C1 segment of cervical spinal cord (tissue), 14 donors: ENCODE measurements at places on chromosomes 5 and 9.

DNA sequence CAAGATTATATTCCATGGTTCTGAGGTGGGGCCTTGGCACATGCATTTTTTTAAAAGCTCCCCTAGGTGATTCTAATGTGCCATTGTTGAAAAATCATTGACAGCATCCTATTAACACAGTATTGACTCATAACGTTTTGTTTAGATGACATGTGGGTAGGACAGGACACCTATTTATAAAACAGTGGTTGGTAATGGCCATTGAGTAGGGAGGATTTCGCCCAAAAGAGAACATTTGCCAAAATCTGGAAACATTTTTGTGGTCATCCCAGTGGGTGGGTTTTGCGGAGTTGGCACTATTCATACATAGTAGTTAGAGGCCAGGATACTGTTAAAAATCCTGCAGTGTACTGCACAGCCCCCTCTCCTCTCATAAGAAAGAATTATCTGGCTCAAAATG lies 6.4 kb upstream of the CHD1 start:
- DNase-seq: no peak

GRCh38 chr5:96780626-96781025 lies 27.1 kb downstream of the ERAP1 start:
- DNase-seq: no peak

GRCh38 chr5:79886925-79887655 lies 104.0 kb downstream of the MTX3 start:
- no peak for DNase-seq

- no peak for DNase-seq
These were observed 17.5 kb downstream of the ANKRD33B start for GRCh38 chr5:10581424-10581748.

DNA sequence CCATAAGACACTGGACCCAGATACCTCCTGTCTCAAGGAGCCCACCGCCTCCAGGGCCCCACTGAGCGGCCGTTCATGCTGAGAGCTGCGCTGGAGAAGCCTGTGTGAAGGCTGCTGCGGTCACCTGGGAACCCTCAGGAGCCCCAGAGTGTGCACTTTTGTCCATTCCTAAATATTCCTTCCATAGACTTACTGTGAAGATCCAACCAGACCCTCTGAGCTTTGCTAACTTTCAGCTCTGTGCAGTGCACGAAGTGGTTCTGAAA lies 119.5 kb downstream of the COL23A1 start:
- no peak for DNase-seq

GRCh38 chr5:179720222-179720621 lies 12.4 kb upstream of the MAML1 start:
- no peak for DNase-seq

GRCh38 chr5:9533096-9533495 lies 12.8 kb downstream of the SEMA5A start:
- no peak for DNase-seq

GRCh38 chr5:1668141-1668721 lies 131.4 kb downstream of the MRPL36 start:
- no peak for DNase-seq

DNA sequence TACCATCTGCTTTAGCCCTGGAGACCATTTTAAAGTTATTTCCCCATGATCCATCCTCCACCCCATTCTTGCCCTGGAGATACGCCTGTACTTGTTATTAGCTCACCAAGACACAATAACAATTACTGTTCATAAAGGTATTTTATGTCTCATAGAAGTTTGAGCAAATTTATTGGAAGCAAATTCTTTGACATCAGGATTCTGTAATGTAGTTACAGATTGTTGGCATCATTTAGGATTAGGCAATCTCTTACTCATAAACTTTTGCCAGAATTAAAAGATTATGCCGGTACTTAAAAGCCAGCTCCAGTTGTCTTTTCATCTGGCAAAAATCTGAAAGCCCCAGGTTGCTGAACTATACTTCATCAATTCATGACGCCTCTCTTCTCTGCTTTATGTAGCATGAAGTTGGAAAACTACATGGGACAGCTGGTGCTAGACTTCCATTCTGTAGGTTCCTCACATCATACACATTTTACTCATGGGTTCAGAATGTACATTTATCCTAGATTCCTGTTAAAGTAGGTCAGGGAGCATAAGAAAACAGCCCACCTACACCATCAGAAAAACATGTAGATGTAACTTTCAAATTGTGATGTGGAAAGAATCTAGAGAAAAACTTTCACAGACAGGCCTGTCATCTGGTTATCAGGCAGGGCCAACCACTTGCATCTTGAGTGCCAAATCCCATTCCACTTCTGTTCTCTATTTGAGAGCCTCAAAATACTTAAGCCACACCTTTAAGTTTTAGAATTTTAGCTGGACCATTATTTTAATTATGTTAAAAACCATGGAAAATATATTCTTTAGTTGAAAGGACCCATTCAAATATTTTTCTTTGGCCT lies 14.0 kb downstream of the ATP10B start:
- DNase-seq: no peak

DNA sequence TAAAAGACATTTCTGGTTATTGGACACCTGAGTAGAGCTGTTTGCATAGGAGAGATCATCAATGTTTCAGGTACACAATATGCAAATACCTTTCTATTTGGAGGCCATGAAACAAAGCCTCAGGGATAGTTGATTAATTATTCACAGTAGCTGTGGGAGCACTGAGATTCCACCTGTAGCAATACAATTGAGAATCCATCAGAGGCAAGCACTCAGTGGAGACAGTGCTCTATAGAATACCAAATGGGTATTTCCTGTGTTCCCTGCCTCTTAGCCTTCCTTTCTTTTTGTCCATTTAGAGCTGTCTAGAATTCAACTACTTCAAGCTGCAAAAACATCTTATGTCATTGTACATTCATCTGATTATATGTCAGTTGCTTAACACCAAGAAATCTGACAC lies 1754.0 kb upstream of the ACO1 start:
- no peak for DNase-seq

DNA sequence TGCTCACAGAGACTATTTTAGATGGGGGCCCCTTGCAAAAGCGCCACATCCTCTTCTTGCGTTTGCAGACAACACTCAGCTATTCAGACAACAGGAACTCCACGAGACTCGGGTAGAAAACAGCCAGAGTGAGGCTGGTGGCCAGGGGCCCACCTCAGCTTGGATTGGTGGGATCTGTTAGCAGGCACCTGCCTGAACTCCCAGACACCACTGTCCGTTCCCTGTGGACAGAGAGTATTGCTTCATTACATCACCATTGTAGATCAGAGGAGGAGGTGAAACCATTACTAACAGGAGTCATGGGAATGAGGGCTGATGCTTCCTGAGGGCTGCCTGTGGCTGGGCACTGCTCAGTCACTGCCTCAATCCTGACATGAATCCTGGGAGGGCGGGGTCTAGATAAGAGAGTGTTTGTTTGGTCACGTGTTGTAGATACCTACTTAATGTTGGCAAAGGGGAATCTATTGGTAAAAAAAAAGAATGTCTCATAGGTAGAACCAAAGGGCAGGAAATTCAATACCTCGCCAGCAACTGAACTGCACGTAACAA lies 4.4 kb upstream of the RAPGEF1 start:
- DNase-seq: no peak

DNA sequence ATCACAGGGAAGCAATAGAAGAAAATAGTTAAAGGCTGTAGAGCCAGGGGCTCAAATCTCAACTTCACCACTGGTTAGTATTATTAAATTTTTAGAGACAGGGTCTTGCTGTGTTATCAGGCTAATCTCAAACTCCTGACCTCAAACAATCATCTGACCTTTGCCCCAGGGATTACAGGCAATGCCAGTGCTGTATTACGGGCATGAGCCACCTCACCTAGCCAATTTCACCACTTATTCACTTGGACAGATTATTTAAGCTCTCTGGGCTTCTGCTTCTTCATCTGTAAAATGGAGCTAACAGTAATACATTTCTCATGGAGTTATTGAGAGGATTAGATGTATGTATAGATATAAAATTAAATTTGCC lies 155.9 kb upstream of the KLF4 start:
- no peak for DNase-seq
